Retinal pigment epithelial cell (primary cell): ENCODE measurements at places on chromosomes 16 and 17.

- DNase-seq: no peak
These were observed 41.9 kb upstream of the RHBDL3 start for GRCh38 chr17:32223703-32224102.

DNA sequence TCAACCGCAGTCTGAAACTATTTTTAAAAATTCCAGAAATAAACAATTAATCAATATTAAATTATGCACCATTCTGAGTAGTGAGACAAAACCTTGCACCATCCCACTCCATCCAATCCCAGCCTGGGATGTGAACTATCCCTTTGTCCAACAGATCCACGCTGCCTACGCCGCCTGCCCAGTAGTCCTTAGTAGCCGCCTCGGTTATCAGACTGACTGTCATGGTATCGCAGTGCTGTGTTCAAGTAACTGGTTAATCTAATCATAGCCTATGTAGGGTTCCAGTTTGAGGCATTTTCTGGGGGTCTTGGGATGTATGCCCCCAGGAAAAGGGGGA, 437.7 kb downstream of the HS3ST3B1 start:
- no peak for DNase-seq

DNA sequence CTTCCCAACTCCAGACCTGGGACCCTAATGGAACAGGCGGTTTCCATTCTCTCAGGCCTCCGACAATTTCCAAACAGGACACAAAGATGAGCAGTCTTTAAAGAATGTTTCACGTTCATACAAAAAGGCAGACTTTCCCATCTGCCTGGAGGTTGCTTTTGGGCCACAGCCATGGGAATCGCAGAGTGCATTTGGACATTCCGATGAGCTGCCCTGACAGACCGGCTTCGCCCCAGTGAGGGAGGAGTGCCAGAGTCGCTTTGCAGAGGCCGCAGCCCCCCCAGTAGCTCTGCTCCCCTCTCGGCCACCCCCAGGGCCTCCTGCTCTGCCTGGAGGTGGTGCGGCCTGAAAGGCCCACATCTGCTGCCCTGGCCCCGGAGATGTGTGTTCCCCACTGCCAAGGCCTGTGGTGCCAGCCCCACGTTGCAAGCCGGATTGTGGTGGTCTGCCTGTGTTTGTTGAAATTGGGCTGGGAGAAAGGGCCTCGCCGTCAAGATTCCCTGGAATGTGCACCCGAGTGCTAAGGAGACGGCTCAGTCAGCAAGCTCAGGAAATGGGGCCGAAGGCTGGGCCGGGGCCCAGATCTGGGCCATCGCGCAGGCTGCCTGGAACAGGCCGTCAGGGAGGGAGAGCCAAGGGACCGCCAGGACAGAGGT, 89.8 kb downstream of the C16orf95 start:
- no peak for DNase-seq

DNA sequence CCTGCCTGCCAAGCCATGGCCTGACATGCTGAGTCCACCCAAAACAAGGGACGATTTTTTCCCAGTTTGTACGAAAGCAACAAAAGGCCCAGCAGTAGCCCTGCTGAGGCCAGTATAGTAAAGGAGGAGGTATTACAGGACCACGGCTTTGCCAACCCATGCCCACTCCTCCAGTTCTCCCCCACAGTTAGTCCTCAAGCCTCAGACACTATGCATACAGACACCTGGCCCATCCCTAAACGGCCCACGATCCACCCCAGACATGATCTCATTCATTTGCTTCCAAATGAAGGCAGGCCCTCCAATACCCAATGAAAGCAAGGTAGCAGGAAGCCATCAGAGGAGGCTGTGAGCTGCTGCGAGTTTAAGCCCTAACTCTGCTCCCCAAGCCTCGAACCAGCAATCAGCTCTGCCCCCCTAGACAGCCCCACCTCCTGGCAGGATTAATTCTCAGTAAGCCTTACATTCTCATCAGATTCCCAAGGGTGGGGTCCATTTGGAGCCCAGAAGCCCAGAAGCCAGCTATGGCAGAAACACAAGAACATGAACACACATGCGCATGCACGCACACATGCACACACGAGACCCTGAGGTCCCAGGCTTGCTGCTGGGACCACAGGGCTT, 4.9 kb downstream of the HDAC5 start:
- DNase-seq: no peak

DNA sequence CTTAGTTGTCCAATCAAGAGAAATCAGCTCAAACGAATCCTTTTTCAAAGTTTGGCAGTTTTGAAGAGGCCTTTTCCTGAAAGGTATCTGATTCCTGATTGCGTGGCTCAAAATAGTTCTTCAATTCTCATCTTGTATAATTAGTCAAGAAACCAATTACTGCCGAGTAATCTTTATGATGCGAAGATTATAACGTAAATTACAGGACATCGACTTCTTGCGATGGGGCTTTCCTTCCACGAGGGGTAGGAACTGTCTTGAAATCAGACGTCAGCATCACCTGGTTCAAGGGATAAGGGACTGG, 644 bp upstream of the ARL2BP start:
- no peak for DNase-seq

DNA sequence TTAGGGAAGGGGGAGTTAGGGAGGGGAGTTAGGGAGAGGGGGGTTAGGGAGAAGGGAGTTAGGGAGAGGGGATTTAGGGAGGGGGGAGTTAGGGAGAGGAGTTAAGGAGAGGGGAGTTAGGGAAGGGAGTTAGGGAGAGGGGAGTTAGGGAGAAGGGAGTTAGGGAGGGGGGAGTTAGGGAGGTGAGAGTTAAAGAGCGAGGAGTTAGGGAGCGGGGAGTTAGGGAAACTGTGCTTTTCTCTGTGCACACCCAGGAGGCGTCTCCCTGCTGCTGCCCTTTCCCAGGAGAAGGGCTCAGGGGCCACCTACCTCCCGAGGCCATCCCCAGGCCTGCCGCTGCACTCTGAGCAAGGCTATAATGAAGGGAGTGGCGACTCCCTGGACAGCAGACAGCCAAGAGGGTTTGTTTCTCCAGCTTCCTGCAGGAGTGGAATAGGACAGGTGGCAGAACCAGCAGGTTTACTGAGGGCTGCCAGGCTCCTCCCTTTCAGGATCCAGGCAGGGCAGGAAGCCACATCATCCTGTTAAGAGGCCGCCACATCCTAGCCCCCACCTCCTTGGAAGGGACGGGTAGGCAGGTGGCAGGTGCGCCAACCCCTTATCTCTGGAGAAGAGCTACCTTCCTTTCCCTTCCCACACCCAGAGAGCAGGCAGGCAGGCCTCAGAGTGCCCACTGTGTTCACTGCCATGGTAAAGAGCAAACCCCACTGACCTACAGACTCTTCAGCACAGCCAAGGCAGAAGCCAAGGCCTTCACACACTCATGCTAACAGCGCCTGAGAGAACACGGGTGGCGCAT, 4.3 kb downstream of the CANT1 start:
- DNase-seq: no peak

DNA sequence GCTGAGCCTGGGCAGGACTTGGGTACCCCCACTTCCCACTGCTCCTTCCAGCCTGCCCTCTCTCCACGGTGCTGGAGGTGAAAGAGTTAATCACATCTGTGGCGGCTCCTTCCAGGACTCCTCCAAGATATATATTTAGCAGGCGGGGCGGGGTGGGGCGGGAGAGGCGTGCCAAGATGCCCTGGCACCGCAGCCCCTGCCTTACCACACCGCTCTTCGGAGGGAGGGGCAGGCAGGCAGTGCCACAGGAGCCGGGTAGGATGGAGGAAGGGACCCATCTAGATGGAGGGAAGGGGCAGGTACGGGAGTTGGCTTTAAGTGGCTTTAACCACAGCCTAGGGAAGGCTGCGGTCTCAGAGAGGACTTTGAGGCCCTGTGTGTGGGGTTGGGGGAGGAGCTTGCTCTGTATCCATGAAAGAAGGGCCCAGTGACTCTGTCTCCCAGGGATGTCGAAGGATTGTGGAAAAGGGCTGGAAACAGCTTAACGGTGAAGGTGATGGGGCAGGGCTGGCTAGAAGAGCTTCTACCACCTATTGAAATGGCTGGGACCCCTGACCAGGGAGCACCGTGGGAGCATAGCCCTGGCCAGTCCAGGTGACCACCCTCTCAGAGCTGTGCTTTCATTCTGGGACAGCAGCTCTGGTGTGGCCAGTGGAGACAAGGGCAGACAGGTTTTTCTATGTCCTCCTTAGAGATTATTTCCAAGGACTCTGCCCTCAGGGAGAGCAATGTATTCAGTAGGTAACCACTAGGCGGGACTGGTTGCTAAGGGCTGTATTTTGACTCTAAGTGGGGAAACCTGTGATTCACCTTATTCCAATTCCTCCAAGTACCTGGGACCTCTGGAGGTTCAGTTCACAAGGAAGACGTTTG, 13.0 kb downstream of the GPR142 start:
- no peak for DNase-seq

GRCh38 chr16:51556694-51557340, 405.7 kb upstream of the SALL1 start:
- peak; percentile 66 for DNase-seq

- no peak for DNase-seq
These were observed 207.6 kb downstream of the NPIPB11 start for GRCh38 chr16:29198731-29199521.

GRCh38 chr17:56699186-56699894, 105.8 kb downstream of the NOG start:
- peak; percentile 69 for DNase-seq

DNA sequence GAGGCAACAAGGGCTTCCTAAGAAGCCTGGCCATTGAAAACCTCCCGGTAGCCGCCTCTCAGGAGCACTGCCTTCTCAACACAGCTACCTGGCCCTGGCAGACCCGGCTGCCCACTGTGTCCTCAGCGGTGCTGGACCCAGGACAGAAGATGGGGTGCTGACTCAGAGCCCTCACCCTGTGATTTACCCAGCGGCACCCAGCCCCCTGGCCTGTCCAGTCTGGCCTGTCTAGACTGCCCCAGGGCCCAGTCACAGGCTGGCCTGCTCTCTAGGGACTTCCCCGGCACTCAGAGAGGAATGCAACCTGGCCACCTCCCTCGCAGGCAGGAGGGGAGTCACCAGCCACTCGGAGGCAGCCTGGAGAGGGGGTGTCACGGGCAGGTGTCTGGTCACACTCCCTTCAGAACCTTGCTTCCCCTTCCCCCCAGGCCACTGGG, 20.1 kb downstream of the PIEZO1 start:
- no peak for DNase-seq

DNA sequence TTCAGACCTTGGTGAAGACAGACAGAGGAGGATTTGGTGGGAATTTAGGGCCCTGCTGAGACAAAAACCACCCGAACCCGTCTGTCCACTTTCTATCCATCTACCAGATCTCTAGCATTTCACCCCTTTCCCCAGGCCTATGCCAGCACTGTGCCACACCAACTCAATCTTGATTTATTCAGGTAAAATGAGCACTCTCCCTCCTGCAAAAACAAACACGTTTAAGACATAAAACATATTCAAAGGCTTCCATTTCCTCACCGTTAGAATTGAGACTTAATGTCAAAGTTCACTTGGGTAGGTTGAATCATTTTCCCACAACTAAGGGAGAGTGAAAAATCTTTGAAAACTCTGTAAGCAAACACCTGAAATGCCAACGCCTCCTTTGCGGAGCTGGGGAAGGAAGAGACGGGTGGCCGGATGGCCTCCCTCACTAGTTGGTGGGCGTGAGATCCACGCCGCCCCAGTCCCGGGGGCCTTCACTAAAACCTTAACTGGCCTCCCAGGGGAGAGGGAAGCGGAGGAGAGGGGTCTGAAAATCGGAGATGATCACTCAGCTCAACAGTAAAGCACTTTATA, 862 bp downstream of the DCAKD start:
- DNase-seq: no peak

- DNase-seq: no peak
These were observed 8.0 kb upstream of the NT5M start for GRCh38 chr17:17295141-17295540.

DNA sequence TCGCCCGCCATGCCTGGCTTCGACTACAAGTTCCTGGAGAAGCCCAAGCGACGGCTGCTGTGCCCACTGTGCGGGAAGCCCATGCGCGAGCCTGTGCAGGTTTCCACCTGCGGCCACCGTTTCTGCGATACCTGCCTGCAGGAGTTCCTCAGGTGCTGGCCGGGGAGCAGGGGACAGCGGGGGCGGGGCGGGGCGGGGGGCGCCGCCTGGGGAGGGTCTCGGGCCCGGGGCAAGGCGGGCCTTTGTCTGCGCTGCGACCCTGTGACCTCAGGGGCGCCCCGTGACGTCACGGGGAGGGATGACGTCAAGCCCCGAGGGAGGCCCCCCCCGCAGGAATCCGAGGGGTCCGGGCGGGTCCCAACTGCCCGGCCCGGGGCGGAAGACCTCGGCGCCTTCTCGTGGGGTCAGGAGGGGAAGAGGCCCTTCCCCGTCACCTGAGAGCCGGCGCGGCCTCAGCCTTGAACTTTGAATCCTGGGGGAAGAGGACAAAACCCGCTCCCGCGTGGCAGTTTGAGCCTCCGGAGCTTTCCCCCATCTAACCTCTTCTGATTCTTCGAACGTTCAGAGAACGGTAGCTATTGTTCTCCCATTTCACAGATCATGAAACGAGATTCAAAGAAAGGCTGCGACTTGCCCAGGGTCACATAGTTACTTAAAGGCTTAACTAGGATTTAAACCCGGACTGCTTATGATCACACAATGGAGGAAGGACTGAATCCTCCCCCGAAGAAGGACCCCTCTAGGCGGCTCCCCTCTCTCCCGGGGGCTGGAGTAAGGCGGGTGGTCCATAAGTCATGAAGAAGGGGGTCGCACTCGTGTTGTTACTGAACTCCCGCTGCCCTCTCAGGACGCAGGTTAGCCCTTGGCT, 527 bp downstream of the TRAF4 start:
- DNase-seq: peak; percentile 11

GRCh38 chr17:35293151-35293847, 50.4 kb downstream of the SLFN5 start:
- no peak for DNase-seq

- no peak for DNase-seq
These were observed 5.8 kb downstream of the LMF1 start for GRCh38 chr16:965036-965395.

- DNase-seq: no peak
These were observed 13.3 kb upstream of the IL17C start for GRCh38 chr16:88624977-88625576.

DNA sequence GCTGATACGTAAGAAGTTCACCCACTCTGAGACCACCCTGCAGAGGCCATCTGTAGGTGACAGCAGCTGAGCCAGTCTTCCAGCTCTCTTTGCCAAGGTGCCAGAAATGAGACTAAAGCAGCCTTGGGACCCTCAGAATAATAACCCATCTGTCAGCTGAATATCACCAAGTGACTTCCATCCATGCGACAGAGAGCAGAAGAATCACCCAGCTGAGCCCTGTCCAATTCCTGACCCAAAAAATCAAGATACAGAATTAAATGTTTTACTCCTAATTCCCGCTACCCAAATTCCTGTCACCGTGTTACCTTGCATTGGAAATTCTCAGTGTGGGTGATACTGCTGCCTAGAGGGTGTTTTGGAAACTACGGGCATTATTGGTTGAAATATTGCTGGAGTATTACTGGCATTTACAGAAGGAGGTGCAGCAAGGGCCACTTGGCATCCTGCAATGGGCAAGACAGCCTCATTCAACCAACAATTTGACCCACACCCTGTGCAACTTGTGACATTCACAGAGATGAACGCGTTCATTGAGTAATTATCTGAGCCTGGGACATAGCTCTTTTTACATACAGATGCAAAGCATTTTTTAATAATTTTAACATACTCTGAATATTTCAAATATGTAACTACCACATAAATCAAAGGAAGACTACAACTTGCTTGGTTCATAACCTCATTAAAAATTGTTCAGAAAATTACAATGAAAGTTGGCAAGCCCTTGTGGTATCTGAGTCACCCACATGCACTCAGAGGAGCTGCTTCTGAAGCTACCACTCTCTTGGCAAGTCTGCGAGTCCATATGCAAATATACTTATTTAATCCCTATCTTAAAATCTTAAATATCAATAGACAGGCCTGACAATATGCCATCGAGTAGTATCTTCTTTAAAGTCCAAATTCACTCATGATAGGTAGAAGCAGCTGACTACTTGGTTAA, 126.6 kb downstream of the C16orf95 start:
- DNase-seq: no peak

GRCh38 chr16:74862743-74863244, 88.2 kb upstream of the FA2H start:
- no peak for DNase-seq
